ENCODE measurements at places on chromosomes 12 and 14.

DNA sequence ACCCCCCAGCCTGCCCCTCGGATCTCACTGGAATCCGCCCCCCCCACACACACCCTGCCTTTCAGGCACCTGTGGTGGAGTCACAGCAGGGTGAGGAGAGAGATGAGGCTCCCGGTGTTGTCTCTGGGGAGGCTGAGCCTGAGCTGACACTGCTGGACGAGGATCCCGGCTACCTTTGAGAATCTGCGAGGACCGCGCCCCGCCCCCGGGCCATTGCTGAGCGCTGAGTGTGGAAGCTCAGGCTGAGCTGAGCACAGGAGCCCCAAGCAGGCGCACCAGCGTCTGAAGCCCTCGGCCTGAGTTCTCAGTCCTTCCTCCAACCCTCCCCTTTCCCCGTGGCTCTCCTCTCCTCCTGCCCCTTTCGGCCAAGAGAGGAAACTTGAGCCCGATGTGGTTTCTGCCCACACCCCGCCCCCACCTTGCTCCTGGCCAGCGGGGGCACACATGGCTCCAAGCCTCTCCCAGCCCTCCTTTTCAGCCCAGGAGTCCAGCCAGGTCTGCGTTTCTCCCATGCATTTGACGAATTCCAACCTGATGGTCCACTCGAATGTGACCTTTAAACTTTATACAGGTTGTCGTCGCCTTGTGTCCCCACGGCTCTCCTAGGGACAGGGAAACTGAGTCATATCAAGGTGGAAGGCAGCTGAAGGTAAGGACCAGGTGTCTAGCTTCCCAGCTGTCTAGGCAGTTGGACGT lies at the start of gene NFE2:
TSS of gene NFE2 (minus strand) at position 284 of the 696 bp plus-strand sequence. CDS start 5,767 bp downstream, outside the sequence.
- peak; percentile 37 for DNase-seq

DNA sequence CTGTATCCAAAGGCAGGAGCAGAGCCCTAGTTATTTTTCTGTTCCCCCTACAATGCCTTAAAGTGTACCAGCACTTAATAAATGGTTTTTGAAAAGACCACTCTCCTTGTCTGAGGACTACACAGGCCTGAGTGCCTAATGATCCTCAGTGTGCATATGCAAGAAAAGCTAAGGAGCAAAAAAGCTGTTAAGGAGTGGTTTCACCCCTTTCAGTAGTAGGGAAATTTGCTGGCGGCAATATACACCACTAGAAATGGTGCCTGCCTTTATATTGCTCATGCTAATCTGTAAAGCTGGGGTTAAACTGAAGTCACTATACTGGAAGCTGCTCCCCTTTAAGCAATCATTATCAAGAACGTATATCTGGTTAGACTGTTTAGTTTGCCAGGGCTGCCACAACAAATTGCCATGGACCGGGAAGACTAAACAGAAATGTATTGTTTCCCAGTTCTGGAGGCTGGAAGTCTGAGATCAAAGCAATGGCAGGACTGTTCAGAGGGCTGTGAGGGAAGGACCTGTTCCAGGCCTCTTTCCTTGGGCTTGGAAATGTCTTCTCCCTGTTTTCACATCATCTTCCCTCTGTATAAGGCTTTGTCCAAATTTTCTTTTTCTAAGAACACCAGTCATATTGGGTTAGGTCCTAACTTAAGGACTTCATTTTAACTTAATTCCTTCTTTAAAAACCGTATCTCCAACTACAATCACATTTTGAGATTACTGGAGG lies 30.2 kb downstream of the PRDM4 start:
- no peak for DNase-seq

GRCh38 chr12:76266797-76267196 lies 81.4 kb downstream of the BBS10 start:
- DNase-seq = no peak

DNA sequence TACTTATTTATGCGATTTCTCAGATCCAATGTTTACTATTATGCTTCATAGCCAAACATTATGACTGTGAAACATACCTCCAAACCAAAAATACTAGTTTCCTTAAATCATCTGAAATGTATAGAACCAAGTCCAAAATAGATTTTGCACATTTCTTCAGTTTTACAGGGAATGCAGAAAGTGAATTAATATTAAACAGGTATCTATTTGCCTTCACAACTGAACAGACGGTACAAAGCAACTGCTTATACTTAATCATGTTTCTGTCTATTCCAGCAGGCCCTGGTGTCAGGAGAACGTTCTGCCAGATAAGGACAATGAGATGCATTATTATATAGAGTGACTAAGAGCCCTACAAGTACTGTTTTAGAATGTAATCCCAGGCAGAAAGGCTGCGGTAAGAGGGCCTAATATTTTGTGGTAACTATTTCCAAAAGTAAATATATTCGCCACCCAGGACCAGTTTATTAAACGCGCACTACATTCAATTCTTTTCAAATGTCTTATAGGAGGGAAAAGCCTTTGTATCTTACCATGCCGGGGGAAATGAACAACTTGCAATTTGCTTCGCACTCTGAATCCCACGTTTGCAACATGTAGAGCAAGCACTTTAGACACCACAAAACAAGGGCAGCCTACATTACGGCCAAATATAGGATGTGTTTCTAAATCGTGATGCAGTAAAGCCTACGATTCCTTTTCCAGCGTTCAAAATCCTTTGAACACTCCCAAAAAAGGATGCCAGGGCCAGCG lies 1.5 kb downstream of the CORO1C start:
- DNase-seq = peak; percentile 49

DNA sequence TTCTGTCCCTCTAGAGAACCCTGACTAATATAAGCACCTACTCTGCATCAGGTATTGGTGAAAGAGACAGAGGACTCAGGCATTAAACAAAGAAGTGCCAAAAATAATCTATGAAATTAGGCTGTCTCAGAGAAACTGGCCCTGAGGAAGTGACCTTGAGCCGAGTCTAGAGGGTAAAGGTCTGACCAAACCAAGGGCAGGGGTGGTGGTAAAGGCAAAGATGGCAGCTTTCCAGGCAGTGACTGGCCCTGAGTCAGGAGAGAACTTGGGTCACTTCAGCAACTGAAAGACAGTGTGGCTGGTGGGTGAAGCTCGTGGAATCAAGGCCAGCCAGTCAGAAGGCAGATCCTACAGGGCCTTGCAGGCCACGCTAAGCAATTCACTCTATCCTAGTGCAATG lies 30.6 kb downstream of the CDKL1 start:
- no peak for DNase-seq

DNA sequence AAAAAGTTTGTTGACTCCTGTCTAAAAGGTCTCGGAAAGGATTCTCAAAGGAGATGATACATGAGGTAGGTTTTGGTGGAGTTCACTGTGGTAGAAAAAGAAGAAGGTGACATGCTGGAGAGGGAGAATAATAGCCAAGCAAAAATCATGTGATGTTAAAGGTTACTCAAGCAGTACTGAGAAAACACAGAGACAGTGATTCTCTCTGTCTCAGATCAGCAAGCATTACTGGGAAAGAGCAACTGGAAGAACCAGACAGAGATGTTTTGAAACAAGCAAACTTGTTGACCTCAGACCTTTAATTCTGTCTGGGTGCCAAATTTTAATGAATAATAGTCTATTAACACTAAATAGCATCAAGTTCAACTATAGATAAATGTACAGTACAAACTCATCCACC lies 183.5 kb upstream of the PLEKHG7 start:
- DNase-seq = no peak

DNA sequence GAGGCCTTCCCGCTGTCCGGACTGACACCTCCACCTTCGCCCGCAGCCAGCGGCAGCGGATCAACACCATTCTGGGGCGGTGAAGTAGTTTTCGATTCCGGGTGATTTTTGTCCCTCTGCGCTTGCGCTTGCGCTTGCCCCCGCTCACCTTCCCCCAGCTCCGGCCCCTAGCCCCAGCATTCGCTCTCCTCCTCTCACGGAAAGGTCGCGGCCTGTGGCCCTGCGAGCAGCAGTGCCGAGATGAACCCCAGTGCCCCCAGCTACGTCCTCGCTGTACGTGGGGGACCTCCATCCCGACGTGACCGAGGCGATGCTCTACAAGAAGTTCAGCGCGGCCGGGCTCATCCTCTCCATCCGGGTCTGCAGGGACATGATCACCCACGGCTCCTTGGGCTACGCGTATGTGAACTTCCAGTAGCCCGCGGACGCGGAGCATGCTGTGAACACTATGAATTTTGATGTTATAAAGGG lies 22.7 kb upstream of the SRGAP1 start:
- DNase-seq = no peak

DNA sequence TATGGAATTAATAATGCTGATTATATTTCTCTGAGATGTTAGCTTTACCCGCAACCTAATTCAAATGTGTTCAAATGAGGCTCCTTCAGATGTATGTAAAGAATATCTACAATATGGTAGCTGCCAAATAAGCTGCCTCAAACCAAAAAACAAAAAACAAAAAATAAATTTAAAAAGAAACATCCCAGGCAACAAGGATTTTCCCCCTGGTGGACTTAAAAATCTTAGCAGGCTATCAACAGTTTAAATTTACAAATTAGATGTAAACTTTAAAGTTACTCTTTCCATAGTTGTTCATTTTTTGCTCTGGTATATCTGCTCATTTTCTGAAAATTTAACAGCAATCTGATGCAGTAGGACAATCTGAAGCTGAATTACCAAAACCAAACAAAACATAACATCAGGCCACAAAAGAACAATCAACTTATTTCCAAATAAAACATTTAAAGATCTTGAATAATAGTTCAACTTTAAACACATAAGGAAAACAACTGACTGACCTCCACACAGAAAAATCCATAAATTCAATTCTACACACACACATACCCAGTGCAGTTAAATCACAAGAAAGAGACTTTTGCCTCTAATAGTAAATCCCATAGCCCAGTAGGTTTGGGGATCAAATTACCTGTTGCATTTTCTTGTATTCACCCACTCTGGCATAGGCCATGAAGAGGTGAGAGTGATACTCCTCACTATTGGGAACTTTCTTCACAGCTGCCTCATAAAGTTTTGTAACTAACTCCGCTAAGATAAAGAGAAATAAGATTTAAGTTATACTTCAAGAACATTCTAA lies 21.3 kb downstream of the NAA25 start:
- no peak for DNase-seq

- DNase-seq = peak; percentile 8
These were observed 31.3 kb downstream of the PRKD1 start for GRCh38 chr14:29896354-29896821.

GRCh38 chr12:6047249-6048237 lies 76.9 kb downstream of the VWF start:
- DNase-seq = no peak

Measured in small intestine (tissue), 16 donors.